ENCODE measurements at places on chromosomes 1 and 21.

GRCh38 chr21:29708401-29708800 is 231.4 kb downstream of the GRIK1 start:
- no peak overlapping the region for H3K27ac ChIP-seq
- H3K4me3 ChIP-seq: no peak overlapping the region
- no peaks in the 10 kb centered on the region for H3K36me3 ChIP-seq
- H3K4me1 ChIP-seq: no peaks in the 10 kb centered on the region

DNA sequence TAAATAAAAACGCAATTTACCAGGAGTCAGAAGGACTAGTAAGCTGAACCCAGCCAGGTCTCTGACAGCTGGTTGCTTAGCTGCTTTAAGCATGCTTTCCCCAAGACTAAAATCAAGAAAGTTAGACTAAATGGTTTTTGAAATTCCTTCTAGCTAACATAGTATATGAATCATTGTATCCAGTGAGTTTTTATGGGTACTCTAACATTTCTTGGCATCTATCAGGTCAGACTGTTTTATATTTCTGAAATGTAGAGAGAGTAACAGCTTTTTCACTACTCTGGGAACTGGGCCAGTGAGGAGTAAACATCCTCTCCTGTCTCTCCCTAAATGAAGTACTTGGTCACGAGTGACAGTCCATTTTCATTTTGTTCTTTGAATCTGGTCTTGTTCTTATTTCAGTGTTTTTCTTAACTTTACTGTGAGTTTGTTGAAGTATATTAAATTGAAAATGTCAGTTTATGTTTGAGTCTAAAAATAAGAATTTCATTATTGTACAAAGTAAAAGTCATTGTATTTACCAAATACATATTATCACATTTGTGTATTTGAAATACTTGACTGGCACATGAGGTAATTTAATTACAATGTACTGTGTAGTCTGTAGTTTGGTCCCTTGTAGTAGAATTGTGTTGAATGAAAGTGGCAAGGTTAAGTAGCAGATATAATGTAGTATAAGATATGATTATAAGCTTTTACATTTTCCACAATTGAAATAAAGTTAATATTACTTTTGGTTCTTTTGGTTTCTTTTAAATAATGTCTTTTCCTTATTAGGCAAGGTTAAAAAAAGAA is 47.6 kb downstream of the PKN2 start:
- peaks cover 9% of the 10 kb centered on the region for H3K4me1 ChIP-seq
- DNase-seq: no peak
- H3K4me3 ChIP-seq: no peak overlapping the region
- peaks cover 8% of the 10 kb centered on the region for H3K36me3 ChIP-seq
- no peaks in the 10 kb centered on the region for H3K27me3 ChIP-seq

- H3K36me3 ChIP-seq: no peaks in the 10 kb centered on the region
- H3K27ac ChIP-seq: no peak overlapping the region
- no peak for DNase-seq
- H3K4me3 ChIP-seq: no peak overlapping the region
- H3K4me1 ChIP-seq: peaks cover 9% of the 10 kb centered on the region
- no peaks in the 10 kb centered on the region for H3K27me3 ChIP-seq
Measured at GRCh38 chr21:33991133-33991532, 75.5 kb upstream of the ATP5PO start.

DNA sequence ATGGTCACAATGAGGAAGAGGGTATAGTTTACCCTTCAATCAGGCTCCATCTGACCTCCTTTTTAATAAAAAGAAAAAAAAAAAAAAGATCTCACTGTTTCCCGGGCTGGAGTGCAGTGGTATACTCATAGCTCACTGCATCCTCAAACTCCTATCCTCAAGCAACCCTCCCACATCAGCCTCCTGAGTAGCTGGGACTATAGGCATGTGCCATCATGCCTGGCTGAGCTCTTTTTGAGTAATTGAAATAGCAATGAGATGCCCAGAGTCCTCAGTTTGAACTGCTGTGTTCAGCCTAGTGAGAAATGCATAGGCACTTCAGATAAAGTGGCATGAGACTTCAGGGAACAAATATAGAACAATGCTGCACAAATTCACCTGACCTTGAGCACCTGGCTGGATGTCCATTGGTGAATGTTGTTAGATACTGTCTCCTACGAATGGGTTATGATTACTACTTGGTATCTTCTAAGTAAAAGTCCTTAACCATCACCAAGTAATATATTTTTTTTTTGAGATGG is 67.6 kb downstream of the NR5A2 start:
- H3K36me3 ChIP-seq: no peaks in the 10 kb centered on the region
- no peak overlapping the region for H3K4me3 ChIP-seq
- no peak for DNase-seq
- H3K4me1 ChIP-seq: no peaks in the 10 kb centered on the region
- no peaks in the 10 kb centered on the region for H3K27me3 ChIP-seq
- H3K27ac ChIP-seq: no peak overlapping the region

- H3K4me1 ChIP-seq: peaks cover 5% of the 10 kb centered on the region
- H3K36me3 ChIP-seq: no peaks in the 10 kb centered on the region
- H3K27me3 ChIP-seq: no peaks in the 10 kb centered on the region
- no peak overlapping the region for H3K4me3 ChIP-seq
- no peak for DNase-seq
Measured at GRCh38 chr1:32864375-32865019, 6.2 kb downstream of the FNDC5 start.

DNA sequence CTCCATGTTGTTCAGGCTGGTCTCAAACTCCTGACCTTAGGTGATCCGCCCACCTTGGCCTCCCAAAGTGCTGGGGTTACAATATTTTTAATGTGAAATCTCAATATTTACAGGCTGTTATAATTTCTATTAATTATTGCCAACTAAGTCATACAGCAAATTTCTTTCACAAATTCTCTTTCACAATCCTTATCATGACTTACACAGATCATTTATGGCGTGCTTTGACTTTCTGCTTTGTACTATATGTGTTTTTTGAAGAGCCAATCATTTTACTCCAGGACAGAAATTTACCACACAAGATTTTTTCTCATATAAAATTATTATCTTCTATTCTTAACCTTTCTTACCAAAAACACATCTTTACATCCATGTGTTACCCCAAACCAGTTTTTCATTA is 1729.9 kb downstream of the NCAM2 start:
- H3K4me3 ChIP-seq: no peak overlapping the region
- no peak for DNase-seq
- no peaks in the 10 kb centered on the region for H3K36me3 ChIP-seq
- H3K27me3 ChIP-seq: no peaks in the 10 kb centered on the region

DNA sequence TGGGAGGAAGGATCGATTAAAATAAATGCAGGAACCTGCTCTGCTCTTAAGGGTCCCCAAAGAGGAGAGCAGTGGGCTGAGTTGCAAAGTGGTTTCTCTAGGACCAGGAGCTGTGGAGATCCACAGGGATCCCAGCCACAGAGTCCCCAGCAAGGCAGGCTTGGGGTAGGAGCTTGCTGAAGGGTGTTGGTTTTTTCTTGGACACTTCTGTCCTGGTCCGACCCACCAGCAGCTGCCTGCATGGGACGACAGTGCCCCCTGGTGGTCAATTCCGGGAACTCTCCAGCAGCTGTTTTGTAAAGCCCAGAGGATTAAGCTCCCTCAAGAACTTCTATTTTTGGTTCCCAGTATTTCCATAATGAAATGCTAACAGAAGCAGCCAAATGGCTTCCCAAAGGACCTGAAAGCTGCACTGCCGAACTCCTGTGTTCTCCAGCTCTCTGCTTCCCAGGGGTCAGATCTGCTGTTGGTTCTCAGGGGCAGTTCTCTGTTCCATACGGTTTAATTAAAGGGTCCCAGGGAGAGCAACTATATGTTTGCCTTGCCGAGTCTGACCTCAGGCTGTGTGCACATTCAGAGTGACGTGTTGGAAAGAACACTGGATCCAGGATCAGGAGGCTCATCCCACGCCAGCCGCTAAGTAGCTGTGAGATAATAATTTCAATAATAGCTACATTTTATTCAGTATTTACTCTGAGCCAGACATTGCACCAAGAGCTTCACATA is 23.2 kb downstream of the NENF start:
- peak; percentile 94 for DNase-seq
- peak overlapping the region; percentile 55 for H3K27ac ChIP-seq
- no peaks in the 10 kb centered on the region for H3K27me3 ChIP-seq
- H3K36me3 ChIP-seq: no peaks in the 10 kb centered on the region
- H3K4me1 ChIP-seq: peaks cover 21% of the 10 kb centered on the region

- peaks cover 17% of the 10 kb centered on the region for H3K4me1 ChIP-seq
- no peaks in the 10 kb centered on the region for H3K36me3 ChIP-seq
- no peak overlapping the region for H3K27ac ChIP-seq
- DNase-seq: no peak
Measured at GRCh38 chr1:59063501-59063900, 233.4 kb upstream of the FGGY start.

GRCh38 chr21:31560479-31560878 is 99.0 kb upstream of the SOD1 start:
- H3K4me3 ChIP-seq: no peak overlapping the region
- H3K4me1 ChIP-seq: peaks cover 28% of the 10 kb centered on the region

- H3K27me3 ChIP-seq: no peaks in the 10 kb centered on the region
- no peaks in the 10 kb centered on the region for H3K4me1 ChIP-seq
- H3K4me3 ChIP-seq: peak overlapping the region; percentile 19
- H3K27ac ChIP-seq: no peak overlapping the region
Measured at GRCh38 chr1:216560527-216560926, 137.3 kb upstream of the USH2A start.

- H3K4me3 ChIP-seq: no peak overlapping the region
- H3K27ac ChIP-seq: no peak overlapping the region
- H3K36me3 ChIP-seq: peaks cover 9% of the 10 kb centered on the region
Measured at GRCh38 chr1:115706587-115707425, 61.7 kb downstream of the CASQ2 start.

DNA sequence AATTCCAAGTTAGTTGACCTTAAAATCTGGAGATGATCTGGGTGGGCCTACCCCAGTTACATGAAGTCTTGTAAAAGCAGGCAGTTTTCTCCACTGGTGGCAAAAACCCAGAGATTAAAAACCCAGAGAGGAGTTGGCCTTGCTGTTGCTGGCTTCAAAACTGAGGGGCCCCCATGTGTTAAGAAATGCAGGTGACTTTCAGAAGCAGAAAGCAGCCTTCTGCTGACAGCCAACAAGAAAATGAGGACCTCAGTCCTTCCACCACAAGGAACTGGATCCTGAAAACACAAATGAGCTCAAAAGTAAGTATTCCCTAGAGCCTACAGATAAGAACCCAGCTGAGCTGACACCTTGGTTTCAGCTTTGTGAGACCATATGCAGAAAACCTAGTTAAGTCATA is 343.7 kb upstream of the ZRANB2 start:
- H3K27ac ChIP-seq: no peak overlapping the region
- no peaks in the 10 kb centered on the region for H3K4me1 ChIP-seq
- no peaks in the 10 kb centered on the region for H3K27me3 ChIP-seq
- DNase-seq: no peak
- H3K36me3 ChIP-seq: no peaks in the 10 kb centered on the region
- H3K4me3 ChIP-seq: no peak overlapping the region

- no peak overlapping the region for H3K4me3 ChIP-seq
- no peaks in the 10 kb centered on the region for H3K36me3 ChIP-seq
- H3K27me3 ChIP-seq: no peaks in the 10 kb centered on the region
- DNase-seq: no peak
- no peak overlapping the region for H3K27ac ChIP-seq
Measured at GRCh38 chr1:7857000-7857399, 4.1 kb upstream of the UTS2 start.

GRCh38 chr1:43274804-43275180 is 5.0 kb downstream of the TMEM125 start:
- peaks cover 12% of the 10 kb centered on the region for H3K4me1 ChIP-seq
- H3K4me3 ChIP-seq: no peak overlapping the region
- H3K36me3 ChIP-seq: no peaks in the 10 kb centered on the region
- peak overlapping the region; percentile 54 for H3K27ac ChIP-seq
- H3K27me3 ChIP-seq: peaks cover 28% of the 10 kb centered on the region

DNA sequence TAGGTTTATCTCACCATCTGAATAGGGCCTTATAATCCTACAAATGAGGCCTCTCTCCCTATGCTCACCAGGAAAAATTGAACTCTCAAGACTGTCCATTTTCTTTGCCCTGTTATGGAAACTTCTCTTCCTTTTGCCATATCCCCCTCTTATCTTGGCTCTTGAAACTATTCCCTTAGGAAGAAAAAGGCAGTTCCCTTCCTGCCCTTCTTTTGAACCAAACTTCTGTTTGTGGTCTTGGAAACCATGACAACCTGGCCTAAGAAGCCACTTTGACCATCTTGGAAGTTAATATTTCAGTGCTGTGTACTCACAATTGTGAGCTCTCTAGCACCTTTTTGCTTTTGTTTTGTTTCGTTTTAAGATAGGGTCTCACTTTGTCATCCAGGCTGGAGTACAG is 40.0 kb downstream of the ATP2B4 start:
- H3K36me3 ChIP-seq: no peaks in the 10 kb centered on the region
- DNase-seq: peak; percentile 62
- H3K4me1 ChIP-seq: peaks cover 12% of the 10 kb centered on the region
- peak overlapping the region; percentile 86 for H3K27ac ChIP-seq
- H3K27me3 ChIP-seq: no peaks in the 10 kb centered on the region
